ENCODE measurements at places on chromosomes 1 and 21.

GRCh38 chr1:96346719-96347118, 374.9 kb upstream of the PTBP2 start:
- DNase-seq, result no peak

GRCh38 chr1:33723251-33723650, 140.6 kb upstream of the HMGB4 start:
- no peak for DNase-seq

DNA sequence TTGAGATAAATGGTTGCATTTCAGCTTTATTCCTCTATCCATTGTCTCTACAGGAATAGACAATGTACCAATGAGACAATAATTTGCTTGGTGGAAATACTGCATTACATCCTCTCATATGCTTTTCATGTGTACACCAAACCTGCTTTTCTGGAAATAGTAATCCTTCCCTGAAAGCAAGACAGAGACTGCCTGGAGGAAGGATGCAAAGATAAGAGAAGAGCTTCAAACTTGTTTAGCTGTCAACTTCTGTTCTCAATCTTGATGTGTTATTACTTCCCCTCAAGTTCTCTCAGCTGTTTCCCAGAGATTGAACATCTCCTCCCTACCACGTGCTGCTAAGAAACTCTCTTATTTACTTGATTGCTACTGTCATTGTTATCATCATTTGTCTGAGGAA, 1125.4 kb upstream of the TMPRSS15 start:
- no peak for DNase-seq

- no peak for DNase-seq
Observed at GRCh38 chr1:19644395-19644680, 227 bp downstream of the NBL1 start.

GRCh38 chr1:230595181-230595580, 47.1 kb upstream of the COG2 start:
- no peak for DNase-seq

- no peak for DNase-seq
Observed at GRCh38 chr1:216913976-216914375, 190.7 kb upstream of the ESRRG start.

DNA sequence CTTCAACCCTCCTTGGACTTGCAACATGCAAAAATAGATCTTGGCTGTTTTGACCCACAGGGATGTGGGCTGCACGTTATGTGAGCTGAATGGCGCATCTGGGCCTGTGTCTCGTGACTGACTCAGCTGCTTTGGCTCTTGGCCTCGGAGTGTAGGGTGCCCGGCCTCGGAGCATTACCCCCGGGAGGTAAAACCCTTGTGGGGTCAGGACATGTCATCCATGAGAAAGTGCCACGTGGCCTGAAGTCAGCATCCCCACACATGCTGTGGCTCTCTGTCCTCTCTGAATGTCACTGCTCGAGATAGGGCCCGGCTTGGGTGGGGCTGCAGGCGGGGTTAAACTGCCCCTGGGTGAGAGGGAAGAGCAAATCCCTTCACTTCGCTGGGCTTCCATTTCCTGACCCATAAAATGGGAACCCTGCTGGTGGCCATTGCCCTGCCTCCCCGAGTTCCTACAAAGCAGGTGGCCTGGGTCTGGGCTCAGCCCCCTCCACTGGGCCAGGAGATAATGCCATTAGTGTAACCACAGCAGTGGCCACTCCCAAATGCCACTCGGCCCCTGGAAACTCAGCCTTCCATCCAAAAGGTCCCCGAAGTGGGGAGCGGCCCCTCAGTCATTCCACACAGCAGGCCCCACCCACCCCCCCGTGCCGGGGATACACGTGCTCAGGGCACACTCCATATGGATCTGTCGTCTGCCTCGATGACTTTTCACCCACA, 22.8 kb upstream of the TSPEAR start:
- DNase-seq, result no peak

DNA sequence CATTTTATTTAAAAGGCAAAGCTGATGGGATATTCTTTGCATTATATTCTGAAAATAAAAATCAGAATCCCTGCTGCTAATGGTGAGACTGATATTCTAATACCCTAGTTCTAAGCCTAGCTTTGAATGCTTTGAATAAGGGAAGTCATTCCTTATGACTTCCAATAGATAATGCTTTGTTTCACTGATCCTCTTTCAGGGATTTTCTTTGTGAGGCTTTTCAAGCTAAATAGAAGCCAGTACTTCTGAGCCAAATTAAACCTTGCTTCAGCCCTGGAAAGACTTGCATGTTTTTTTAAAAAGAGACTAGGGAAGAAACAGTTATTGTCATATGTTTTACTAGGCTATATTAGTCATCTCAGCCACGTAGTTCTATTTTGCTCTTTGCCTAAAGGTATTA, 68.5 kb upstream of the CACYBP start:
- DNase-seq, result no peak

DNA sequence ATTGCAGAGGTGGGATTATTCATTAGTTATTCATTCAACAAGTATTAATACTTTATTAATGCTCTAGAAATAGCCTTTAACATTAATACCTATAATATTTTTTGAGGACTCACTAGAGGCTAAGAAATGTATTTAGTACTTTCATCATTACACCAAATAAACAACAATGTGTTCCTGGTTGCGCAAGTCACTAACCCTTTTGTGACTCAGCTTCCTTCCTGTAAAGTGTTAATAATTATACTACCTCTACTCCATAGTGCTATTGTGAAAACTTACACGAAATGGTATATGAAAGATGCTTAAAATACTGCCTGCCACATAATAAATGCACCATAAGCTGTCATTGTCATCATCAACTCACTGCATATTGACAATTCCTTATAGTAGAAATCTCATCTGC, 431.0 kb downstream of the DPYD start:
- no peak for DNase-seq

GRCh38 chr1:235642011-235642942, 7.3 kb downstream of the GNG4 start:
- DNase-seq, result peak; percentile 52

DNA sequence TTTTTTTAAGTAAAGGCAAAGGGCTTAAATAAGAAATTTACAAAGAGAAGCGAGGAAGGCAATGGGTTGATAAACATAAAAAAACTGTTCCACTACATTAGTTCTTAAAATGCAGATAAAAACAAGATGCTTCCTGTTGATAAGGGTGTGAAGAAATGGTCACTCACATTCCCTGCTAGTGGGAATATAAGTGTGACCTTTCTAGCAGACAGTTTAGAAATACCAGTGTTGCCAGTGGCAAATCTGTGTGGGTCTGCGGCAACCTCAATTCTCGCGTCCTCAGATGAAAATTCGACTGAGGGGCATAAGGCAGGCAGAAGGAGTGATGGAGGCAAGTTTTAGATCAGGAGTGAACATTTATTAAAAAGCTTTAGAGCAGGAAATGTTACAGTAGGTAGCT, 151.1 kb downstream of the NTNG1 start:
- DNase-seq, result no peak

GRCh38 chr1:220915117-220915440, 35.8 kb downstream of the HLX start:
- DNase-seq, result no peak

DNA sequence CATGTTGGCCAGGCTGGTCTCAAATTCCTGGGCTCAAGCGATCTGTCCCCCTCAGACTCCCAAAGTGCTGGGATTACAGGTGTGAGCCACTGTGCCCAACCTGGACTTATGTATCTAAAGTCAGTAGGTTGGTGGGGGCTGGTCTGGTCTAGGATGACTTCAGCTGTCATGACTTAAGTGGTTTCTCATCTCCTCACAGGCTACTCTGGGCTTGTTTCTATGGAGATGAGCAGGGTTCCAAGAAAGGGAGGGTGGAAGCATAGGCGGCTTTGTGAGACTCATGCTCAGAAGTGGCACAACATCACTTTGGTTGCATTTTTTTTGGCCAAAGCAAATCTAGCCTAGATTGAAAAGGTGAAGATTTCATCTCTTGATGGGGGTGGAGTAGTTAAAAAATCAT, 115.9 kb upstream of the IVNS1ABP start:
- no peak for DNase-seq

DNA sequence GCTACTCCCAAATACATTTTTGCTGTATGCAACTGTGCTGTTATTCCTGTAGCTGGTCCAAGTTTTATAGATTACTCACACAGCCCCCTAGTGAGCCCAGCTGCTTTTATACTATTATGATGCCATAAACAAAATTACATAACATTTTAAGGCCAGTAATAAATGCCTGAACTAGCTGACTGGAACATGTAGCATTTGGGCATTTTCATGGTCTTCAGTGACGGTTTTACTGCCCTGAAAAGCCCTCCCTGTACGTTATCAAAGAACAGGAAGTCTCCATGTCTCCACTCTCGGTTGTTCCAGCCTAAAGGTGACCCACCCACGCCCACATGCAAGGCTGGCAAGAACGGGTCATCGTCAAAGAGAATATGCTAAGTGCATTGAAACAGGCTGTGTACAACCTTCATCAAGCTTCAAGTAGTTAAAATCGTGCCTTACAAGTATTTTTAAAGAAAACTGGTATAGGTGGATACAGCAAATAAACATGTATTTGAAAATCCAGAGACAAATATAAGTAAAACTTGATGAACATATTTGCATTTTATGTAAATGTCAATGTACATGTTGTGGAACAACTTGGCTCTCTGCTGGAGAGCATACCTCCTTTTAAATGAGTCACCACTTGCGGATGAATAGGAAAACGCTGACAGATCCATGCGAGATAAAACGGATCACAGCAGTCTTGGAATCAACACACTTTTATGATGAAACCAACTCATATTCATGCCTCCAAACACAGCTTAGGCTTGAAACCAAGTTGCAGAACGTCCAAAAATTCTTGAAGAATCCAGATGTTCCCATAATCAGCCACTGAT, 520.5 kb downstream of the SMYD3 start:
- no peak for DNase-seq

DNA sequence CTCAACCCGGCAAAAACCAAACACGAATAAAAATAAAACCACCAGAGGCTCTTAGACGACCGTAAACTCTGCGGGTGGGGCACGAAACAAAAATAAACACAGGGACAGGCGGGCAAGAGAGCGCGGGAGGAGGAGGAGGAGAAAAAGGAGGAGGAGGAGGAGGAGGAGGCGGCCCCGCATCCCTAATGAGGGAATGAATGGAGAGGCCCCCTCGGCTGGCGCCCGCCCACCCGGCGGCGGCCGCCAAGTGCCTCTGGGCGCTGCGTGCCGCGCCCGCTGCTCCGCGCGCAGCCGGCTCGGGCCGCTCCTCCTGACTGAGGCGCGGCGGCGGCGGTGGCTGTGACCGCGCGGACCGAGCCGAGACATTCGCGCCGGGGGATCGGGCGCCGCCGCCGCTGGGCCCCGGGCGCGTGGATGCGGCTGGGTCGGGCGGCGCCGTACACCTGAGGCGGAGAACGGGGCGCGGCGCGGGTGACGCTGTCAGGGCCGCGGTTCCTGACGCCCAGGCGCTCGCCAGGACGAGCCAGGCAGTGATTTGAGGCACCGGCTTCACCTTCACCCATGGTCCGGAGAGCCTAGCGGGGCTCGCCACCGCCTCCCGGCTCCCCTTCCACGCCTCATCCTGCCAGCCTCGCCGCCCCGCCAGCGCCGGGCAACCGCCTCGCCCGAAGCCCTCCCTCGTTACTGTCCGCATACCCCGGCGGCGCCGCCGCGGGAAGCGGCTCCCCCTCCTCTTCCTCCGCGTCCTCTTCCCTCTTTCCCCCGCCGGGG, at the start of gene MARK1:
TSS of gene MARK1 (plus strand) at position 229 of the 771 bp plus-strand sequence. CDS start 687 bp downstream, outside the sequence.
- no peak for DNase-seq

GRCh38 chr1:94660994-94661393, 119.4 kb upstream of the F3 start:
- no peak for DNase-seq

DNA sequence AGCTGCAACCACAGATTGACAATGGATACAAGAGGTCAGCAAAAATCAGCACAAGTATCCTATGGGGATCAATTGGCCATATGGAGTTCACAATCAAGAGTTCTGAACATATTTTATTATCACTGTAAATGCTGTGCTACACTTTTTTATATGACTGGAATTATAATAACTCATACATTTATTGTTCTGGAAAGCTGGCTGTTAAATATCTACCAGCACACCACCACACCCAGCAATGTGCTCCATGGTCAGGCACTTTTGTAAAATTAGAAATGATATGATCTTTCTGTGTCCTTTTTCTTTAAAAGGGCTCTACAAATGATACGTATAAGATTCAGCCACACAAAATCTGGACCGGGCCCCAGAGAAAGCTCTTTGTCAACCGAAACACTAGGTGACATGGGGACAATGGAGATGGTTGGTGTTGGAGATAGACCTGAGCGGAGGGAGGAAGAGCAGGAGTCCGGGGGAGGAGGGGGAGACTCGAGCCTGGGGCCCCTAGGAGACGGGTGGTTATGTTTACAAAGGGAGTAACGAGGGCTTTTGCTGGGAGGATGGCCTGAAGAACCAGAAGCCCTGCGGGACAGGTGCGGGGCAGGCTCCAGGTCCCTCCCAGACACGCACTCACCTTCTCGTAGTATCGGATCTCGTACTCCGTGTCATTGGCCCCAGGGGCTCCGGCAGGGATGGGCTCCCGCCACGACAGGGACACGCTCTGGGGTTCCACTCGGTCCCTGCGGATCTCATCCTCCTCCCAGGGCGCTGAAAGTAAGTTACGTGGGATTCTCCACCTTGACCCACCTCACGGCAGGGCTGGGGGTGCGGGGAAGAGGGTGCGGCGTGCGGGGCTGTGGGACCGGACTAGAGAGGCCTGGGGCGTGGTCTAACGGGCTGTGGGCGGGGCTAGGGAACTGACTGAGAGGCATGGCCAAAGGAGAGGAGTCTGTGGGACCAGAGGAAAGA, 30.0 kb downstream of the EPHA10 start:
- no peak for DNase-seq

DNA sequence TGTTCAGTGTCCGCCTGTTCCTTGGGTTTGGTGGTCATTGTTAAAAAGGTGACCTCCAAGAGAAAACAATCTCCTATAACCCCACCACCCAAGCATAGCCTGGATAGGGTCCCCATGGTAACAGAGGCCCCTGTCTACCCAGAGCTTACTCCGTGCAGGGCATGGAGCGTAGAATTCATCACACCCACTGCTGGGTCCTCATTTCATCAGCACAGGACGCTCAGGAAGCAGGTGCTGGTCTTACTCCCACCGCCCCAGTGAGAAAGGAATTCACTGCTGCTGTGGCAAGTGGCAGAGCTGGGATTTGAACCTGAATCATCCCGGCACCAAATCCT, 37.0 kb downstream of the ARHGEF10L start:
- DNase-seq, result no peak

DNA sequence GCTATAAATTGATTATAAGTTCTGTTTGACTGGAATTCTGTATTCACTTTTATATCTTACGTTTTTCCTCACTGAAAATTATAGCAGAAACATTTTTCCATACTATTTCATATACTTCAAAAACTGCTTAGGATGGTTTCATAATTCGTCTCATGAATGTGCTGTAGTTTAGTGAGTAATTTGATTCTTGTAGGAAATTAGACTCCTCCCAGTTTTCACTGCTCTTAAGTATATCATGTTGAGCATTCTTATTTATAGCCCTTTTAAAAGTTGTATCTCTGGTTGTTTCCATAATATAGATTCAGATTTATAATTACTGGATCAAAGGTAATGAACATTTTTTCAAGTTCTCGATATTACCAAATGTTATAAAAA, 250.6 kb downstream of the FMN2 start:
- no peak for DNase-seq
